Esophagus squamous epithelium (tissue), 5 donors: ENCODE measurements at places on chromosomes 3 and 15. TPM values are rescaled to one million over a fixed set of nuclear protein-coding genes. Genes with fewer than 3 reads are reported as not detected.

DNA sequence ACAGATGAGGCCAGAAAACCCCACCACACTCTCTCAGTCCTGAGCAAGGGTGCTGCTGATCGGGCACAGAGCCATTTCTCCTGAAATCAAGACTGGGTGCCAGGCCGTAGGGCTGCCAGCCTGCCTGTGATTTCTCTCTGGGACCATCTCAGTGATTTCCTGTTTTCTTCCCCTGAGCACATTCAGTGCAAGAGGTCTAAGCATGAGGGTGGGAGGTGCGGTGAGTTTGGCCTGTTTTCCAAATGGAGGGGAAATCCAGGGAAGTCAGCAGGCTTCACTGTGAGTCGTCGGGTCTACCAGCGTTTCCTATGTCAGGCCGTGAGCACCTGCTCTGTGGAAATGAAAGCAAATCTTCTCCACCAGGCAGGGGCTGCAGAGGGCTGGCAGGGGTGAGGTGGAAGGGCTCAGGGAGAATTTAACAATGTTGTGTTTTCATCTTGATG is 82.3 kb downstream of the ST6GAL1 start:
- DNase-seq: no peak

DNA sequence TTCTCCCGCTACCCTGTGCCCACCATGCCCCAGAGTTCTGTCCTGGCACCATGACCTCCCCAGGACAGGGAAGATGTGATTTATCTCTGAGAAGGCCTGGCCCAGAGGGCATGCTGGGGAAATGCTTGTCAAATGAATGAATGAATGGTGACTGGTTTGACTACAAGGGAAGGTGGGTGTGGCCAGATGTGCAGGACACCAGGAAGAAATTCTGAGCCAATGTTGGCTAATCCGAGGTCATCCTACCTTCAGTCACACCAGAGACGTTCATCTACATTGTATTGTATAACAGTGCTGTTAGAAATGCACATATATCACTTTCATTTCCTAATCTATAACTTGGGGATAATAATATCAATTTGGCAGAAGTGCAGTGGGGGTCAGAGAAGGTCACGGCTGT is 138.4 kb downstream of the FAM43A start:
- DNase-seq: no peak

GRCh38 chr3:129947538-129948240 is 26.8 kb upstream of the TRH start:
- no peak for DNase-seq

SLC12A1 gene
- total RNA-seq: not detected

DNA sequence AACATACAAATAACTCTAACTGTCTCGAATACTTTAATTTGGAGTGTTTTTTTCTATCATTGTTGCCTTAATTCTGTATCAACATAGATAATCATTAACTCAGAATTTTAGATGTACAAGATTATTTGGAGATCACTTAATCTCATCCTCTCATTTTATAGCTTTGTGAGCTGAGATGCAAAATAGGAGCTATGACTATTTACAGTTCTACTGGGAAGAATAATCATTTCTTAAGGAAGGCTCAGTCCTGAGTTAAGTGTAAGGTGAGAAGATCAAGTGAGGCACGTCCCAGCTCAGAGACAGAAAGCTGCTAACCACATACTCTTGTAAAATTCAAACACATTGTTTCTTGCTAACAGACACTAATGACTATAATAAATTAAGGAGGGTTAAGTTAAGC is 66.2 kb downstream of the CCDC54 start:
- no peak for DNase-seq

DNA sequence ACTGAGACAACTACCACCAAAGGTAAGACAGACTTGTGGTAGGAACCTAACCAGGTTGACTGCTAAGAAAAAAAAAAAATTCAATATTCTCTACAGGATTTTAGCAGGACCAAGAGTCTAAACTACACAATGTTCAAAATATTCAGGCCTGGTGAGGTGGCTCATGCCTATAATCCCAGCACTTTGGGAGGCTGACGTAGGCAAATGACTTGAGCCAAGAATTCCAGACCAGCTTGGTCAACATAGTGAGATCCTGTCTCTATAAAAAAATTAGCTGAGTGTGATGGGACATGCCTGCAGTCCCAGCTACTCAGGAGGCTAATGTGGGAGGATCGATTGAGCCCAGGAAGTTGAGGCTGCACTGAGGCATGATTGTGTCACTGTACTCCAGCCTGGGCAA is 341.6 kb upstream of the WNT5A start:
- no peak for DNase-seq

GRCh38 chr3:163582967-163583366 is 1495.3 kb downstream of the SI start:
- DNase-seq: no peak

ZNF662 gene
- 2.4 TPM for total RNA-seq

GRCh38 chr3:184315543-184315867 is 1.1 kb downstream of the EIF4G1 start:
- DNase-seq: no peak

ADAMTS17 gene
- total RNA-seq: 8.1 TPM

HIGD2B gene
- not detected for total RNA-seq

GRCh38 chr3:184889312-184889904 is 77.4 kb downstream of the VPS8 start:
- DNase-seq: no peak

DNA sequence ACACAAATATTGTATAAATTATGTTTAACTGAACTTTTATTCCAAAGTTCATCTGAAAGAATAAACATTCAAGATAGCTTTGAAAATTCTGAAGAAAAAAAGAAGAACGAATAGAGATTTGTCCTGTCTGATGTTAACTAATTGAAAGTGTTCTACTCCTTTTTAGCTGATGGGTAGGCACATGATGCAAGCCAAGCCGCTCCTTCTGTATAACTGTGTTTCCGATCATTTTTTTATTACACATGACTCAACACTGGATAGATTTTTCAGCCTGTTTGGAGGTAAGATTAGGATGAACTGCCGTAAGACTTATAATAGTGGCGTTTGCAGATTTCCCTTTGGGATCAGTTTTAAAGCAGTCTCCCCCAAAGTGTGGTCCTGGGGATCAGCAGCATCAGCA is 19.0 kb downstream of the NSUN3 start:
- no peak for DNase-seq

DNA sequence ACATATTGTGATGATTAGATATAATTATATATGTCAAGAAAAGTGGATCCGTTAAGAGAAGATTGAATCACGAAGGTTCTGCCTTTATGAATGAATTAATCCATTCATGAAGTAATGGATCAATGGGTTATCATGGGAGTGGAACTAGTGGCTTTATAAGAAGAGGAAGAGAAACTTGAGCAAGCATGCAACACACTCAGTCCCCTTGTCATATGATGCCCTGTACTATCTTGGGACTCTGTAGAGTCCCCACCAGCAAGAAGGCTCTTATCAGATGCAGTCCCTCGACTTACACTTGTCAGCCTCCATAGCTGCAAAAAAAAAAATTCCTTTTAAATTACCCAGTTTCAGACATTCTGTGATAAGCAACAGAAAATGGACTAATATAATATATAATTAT is 301.9 kb downstream of the RAP2B start:
- no peak for DNase-seq

GRCh38 chr15:101458908-101459578 is 30.5 kb downstream of the PCSK6 start:
- DNase-seq: no peak
